ENCODE measurements at places on chromosomes 12 and 14.

DNA sequence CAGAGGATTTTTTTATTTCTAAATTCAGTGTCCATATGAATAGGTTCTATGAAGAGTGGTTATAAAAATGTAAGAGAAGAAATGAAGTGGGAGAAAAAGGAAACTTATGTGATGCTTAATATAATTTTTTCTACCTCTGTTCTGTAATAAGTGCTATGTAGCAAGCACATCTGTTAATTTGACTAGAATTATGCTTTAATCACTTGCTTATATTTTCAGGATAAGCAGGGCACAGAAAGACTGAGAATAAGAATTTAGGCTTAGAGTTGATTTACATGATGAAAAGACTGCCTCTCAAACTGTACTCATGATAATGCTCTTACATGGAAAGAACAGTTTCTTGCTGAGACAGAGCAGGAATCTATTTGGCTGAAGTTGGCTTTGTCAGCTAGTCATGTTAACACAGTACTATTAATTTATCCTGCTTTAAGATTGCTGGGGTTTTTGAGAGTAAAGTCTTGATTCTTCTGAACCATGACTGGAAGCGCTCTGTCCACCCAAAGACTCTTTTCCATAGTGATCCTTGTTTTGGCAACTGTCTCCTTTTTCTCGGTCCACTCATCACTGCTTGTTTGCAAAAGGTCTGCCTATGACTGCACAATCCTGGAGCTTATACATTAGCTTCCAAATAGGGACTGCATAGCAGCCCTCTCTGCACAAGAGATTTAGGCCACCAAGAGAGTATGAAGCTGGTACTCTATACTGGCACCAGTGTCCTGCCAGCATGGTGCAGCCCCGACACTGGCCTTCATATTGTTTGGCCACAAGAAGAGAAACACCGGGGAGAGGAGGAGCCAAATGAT lies 98.8 kb downstream of the AKAP6 start:
- DNase-seq, result no peak

- no peak for DNase-seq
These were observed 8.7 kb upstream of the WDR89 start for GRCh38 chr14:63650256-63650952.

- DNase-seq, result peak; percentile 76
These were observed 11.9 kb downstream of the NAA25 start for GRCh38 chr12:112096667-112097066.

DNA sequence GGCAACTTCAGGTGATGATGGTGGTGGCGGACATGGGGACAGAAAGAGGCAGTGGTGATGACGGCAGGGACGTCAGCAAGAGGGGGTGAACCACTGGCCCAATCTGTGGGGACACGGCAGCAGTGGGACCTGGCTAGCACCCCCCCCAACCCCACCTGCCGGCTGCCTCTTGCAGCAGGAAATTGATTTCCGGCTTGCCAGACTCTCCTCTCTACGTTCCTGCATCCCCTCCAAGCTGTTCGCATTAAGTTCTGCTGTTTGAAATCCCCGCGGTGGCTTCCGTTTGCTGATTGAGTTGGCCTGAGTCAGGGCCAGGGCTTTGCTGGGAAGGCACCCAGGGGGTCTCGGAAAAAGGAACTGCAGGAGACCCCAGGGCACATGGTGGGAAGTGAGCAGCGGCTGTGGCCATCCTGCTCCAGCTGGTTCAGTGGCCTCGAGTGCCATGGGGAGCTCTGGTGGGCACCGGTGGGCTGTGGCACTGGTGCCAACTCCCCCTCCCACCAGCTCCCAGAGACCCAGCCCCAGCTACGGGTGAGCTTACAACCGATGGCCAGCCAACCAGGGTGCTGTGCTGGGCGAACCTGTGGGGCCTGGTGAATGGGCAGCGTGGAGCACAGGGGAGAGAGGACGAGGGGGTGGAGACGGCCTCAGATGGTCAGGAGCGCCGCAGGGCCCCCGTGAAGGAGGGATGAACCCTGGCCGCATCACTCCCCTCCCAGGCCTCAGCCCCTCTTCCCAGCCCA lies 14.6 kb upstream of the NUDT14 start:
- DNase-seq, result peak; percentile 17

GRCh38 chr14:42198010-42198409 lies 591.3 kb downstream of the LRFN5 start:
- DNase-seq, result no peak

DNA sequence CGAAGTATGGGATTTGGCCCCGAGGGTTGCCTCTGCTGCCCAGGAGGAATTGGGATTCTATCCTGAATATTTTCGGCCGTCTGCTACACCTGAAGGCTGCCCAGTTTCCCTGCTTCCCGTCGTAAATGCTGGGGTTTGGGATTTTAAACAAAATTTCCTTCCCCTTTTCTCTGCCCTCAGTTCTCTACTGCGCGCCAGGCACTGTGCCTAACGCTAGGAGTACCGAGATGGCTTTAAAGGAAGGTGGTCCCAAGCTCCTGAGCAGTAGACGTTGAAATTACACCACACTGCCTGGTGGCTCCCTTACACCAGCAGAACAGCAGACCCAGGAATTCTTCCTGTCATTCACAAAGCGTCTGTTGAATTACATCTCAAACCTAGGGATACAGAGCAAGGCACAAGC lies 566 bp upstream of the PRDM4 start:
- DNase-seq, result no peak

DNA sequence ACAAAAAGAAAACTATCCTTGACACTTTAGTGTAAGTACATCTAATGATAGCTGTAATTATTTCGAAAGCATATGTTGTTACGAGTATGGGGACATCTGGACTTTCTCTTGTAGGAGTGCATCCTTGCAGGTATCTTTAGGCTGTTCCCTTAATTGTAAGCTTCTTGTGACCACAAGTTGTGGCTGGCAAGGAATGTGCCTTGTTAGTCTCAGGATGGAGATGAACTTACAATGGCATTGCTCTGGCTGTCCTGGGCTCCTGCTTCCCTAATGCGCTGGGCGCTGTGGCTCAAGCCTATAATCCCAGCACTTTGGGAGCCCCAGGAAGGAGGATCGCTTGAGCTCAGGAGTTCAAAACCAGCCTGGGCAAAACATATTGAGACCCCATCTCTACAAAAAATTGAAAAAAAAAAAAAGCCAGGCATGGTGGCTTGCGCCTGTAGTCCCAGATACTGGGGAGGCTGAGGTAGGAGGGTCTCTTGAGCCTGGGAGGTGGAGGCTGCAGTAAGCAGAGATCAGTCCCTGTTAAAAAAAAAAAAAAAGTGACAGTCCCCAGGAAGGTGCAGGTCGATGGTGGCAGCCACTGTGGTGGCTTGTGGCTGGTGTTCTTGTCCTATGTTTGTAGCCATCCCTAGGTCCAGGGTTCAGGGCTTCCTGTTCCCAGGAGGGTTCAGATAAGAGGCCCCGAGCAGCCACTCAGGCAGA lies 23.7 kb upstream of the PPP1R13B start:
- DNase-seq, result no peak

DNA sequence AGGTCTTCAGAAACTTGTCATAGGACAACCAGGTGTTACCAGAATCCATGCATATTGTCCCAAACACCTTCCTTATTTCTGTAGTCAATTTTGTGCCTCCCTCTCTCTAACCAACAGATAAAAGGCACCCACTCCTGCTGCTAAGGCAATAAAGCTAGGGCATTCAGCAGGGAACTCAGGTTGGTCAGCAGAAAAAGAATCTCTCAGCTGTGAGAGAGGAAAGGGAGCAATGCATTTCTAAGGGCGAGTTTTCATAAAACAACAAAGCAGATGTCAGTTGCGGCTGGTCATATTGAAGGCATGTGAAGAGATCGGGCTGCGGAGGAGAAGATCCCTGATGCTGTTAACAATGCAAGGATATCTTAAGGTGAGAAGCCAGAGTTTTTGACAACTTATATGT lies 7.4 kb upstream of the POU6F1 start:
- no peak for DNase-seq

DNA sequence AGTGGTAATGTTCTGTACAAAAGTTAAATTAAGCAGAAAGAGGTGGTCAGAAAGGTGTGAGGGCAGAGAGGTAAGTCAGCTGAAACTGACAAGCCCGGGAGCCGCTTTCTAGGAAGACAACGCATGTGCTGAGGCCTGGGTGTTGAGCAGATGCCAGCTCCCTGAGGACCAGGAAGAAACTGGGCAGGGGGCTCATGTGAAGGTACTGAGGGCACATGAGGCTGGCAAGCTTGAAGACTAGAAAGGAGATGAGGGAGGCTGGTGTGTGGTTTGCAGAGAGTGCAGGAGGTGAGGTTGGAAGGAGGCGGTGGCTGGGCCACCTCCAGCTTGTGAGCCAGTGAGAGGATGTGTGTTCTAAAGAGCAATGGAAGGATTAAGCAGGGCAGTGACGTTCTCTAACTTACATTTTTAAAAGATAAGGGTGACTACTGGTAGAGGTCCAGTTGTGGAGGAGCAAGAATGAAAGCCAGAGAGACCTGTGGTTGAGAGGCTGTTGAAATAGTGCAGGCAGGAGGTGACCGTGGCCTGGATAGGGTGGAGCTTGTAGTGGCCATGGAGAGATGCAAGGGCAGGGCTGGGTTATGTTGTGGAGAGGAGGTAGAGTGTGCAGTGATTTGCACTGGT lies 29.1 kb downstream of the ZNF664 start:
- DNase-seq, result no peak

DNA sequence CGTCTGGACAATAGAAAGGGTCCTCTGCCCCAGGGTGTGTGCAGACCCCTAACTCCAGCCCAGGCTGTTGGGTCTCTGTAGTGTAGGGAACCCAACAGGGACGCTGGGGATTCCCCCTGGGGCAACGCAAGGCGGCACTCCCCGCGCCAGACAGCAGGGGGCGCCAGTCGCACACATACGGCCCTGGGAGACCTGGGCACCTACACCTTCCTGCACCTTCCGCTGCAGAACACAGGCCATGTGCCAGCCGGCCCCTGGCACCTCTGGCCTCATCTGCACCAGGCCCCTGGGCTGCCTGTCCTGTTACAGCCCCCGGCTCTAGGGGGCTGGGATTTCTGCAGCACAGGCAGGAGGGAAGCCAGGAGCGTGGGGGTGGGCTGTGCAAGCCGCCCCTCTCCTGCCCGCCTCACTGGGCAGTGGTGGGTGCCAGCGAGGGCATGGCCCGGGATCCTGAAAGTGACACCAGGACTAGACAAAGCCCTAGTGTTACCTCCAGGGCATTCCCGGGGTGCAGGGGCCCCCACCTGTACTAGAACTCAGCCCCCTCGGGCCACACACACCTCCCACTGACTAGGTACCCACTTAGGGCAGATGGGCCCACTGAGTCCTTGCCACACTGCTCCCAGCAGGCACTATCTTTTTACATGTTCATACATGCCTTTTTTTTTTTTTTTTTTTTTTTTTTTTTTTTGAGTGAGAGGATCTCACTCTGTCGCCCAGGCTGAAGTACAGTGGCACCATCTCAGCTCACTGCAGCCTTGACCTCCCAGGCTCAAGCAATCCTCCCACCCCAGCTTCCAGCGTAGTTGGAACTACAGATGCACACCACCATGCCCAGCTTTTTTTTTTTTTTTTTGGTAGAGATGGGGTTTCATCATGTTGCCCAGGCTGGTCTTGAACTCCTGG lies 37.5 kb downstream of the CCNK start:
- DNase-seq, result peak; percentile 75

DNA sequence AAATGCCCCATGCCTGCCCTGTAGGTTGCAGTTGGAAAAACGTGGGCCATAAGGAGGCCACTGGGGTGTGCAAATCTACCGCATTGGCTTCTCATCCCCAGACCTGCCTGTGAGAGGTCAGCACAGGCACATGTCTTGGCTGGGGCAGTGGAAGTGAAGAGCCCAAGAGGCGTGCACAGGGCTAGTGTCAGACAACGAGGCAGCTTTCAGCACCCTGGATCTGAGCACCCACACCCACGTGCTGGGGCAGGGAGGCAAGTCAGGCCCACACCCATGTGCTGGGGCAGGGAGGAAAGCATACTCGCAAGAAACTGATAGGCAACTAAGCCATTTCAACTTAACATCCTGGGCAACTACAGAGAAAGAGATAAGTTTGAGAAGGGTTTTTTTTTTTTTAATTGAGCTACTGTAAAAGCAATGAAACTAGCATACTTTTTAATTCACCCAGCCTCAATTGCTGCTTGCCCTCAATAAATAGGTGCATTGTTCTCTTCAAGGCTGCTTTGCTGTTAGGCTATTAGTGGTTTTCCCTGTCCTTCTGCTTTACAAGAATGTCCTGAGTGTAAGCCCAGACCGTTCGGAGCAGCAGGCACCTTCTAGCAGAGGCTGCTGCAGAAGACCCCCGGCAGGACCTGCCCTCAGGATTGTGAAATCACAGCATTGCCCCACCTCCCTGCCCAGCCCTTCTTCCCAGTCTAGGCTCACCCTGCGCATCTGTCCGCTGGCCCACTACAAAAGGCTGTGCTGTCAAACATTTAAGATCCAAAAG lies 355.3 kb upstream of the FKBP4 start:
- no peak for DNase-seq

DNA sequence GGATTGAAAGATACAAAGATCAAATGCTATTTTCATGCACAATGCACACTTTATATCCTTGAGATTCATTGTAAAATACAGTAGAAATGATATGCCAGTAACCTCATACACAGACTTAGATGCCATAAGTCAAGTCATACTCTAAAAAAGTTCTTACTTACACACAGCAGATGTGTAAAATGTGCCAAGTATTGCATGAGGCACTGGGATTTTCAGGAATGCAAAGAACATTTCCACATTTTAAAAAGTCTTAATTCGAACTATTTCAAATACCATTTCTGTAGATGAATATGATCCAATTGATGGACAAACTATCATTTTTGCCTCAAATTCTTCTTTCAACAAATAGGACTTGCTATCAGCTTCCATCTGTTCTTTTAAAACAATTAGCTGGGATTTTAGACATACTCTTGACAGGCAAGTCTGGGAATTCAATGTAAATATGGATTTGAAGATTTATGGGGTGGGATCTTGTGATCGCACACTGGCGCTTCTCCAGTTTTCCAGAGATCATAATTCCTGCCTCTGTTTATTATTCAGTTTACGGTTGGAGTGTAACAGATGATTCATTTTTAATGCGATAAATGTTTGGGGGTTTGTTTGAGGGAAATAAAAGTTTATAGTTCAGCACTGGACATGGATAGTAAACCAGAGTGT lies 183.8 kb downstream of the PAX9 start:
- DNase-seq, result no peak

GRCh38 chr12:104347374-104348075 lies 44.0 kb downstream of the EID3 start:
- DNase-seq, result no peak

GRCh38 chr14:41385797-41386196 lies 220.9 kb upstream of the LRFN5 start:
- no peak for DNase-seq

DNA sequence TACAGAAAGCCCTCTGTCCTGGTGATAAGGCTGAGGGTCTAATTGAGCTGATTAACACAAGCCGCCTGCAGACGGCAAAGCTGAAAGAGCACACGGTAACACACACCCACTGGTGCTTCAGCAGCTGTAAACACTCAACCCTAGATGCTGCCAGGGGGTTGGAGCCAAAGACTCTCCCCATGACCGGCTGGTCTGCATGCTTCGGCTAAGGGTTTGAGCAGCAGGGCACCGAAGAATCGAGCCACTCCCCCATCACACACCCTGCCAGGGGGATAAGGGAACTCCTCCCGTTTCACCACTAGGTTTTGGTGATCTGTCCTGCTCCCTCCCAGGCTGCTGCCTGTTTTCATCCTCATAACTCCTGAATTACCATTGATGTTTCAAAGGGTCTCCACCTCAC lies 141.0 kb upstream of the OVCH1 start:
- DNase-seq, result no peak

GRCh38 chr14:100263141-100263540 lies 24.2 kb downstream of the YY1 start:
- no peak for DNase-seq

- DNase-seq, result peak; percentile 29
These were observed 145.3 kb downstream of the BCAT1 start for GRCh38 chr12:24803430-24804245.
